ENCODE measurements at places on chromosomes 3 and 15. TPM values are rescaled to one million over a fixed set of nuclear protein-coding genes. Genes with fewer than 3 reads are reported as not detected.

GRCh38 chr3:13276438-13277195 is 143.5 kb downstream of the NUP210 start:
- H3K4me3 ChIP-seq = no peak overlapping the region
- H3K36me3 ChIP-seq = no peaks in the 10 kb centered on the region
- DNase-seq = peak; percentile 71

- no peak for DNase-seq
- no peaks in the 10 kb centered on the region for H3K4me1 ChIP-seq
- H3K36me3 ChIP-seq = no peaks in the 10 kb centered on the region
- H3K4me3 ChIP-seq = no peak overlapping the region
- no peaks in the 10 kb centered on the region for H3K27me3 ChIP-seq
Observed at GRCh38 chr3:34568766-34569165, 770.3 kb downstream of the PDCD6IP start.

- H3K27ac ChIP-seq = no peak overlapping the region
- H3K4me1 ChIP-seq = peaks cover 3% of the 10 kb centered on the region
- no peaks in the 10 kb centered on the region for H3K27me3 ChIP-seq
- no peak for DNase-seq
- no peak overlapping the region for H3K4me3 ChIP-seq
- H3K36me3 ChIP-seq = peaks cover 100% of the 10 kb centered on the region
Observed at GRCh38 chr3:126452213-126452612, 23.5 kb downstream of the ZXDC start.

Gene TRIM59
- total RNA-seq = 14.4 TPM

- H3K4me1 ChIP-seq = peaks cover 66% of the 10 kb centered on the region
- H3K36me3 ChIP-seq = no peaks in the 10 kb centered on the region
- H3K4me3 ChIP-seq = no peak overlapping the region
- H3K27ac ChIP-seq = no peak overlapping the region
Observed at GRCh38 chr3:57758686-57759085, 2.6 kb downstream of the SLMAP start.

All from spleen (tissue), 13 donors.